ENCODE measurements at places on chromosomes 11 and 22. TPM values are rescaled to one million over a fixed set of nuclear protein-coding genes. Genes with fewer than 3 reads are reported as not detected.

The ROM1 gene
- 4.0 TPM for total RNA-seq

The TMEM191C gene
- 2.6 TPM for total RNA-seq

The VSIG10L2 gene
- not detected for total RNA-seq

The MOB2 gene
- total RNA-seq, result 72.6 TPM

The CRYBA4 gene
- not detected for total RNA-seq

The CCDC117 gene
- 16.8 TPM for total RNA-seq

The OSBP2 gene
- total RNA-seq, result 1.6 TPM

The MICAL2 gene
- total RNA-seq, result 21.5 TPM

The APBB1 gene
- total RNA-seq, result 71.3 TPM

The RRM1 gene
- total RNA-seq, result 41.5 TPM
